Activated CD8-positive, alpha-beta T cell treated with anti-CD3 and anti-CD28 coated beads for 36 hours (primary cell): ENCODE measurements at places on chromosomes 2 and 18.
A peak's percentile ranks its signal among the peaks of the same experiment; 100 is the strongest.

DNA sequence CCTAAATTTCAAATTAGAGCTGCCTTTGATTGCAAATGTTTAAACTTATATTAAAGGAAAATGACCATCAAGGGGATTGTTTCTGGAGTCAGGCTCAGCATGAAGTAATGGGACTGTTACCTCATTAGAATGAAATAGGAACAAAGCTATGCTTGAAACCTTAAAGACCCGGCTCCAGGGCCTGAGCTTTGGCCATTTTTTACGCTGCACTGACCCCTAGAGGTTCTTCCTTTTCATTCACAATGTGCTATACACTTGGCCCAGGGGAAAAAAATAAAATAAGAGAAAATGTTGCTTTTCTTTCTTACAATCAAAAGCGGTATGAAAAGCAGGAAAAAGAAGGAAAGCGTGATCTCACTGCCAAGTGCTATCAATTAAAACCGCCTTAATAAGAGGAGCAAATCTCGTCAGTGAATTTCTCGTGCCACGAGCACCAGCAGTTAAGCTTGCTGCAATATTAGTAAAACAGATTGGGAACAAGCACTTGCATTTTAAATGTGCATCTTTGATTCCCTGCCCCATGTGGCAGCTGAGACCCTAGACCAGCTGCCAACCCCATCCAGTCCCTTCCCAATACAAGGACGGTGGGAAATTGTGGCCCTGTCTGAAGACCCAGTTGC lies 96.6 kb downstream of the MBD2 start:
- no peaks in the 10 kb centered on the region for H3K36me3 ChIP-seq
- no peak overlapping the region for H3K4me3 ChIP-seq
- H3K27me3 ChIP-seq: no peaks in the 10 kb centered on the region
- peak; percentile 44 for DNase-seq

DNA sequence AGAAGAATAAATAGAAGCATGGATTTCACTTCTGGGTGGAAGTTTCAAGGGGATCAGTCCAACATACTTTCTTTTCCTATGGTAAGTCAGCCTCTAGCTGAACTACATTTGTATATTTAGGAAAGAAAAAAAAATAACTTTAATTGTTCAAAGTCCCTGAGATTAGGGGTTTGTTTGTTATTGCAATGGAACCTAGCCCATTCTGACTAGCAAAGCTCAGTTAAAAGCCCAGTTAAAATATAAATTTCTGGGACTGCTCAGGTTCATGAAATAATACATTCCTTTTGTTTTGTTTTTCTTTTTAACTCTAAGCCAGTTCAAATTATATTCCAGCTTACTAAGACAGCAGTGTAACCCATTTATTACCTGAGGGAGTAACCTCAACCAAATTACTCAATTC lies 2069.6 kb upstream of the CELF4 start:
- no peaks in the 10 kb centered on the region for H3K27me3 ChIP-seq
- no peak overlapping the region for H3K4me3 ChIP-seq
- no peak for DNase-seq
- no peaks in the 10 kb centered on the region for H3K4me1 ChIP-seq

DNA sequence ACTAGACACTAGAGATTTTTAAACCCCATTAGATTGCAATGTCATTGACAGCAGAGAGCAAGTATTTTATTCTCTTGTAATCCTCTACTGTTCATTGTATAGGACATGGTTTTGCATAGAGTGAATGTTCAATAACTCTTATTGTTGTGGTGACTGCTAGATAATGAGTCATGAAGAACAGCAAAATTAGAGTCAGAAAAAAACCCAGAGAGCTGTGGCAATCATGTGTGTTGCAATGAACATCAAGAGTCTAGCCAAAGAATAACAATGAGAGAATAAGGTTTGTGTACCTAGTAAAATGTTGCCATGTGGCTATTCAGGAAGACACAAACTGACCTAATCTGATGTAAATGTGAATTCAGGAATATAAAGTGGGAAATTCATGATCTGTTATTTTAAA lies 684.0 kb downstream of the DSC3 start:
- no peaks in the 10 kb centered on the region for H3K27me3 ChIP-seq
- no peaks in the 10 kb centered on the region for H3K4me1 ChIP-seq
- no peak for DNase-seq
- H3K36me3 ChIP-seq: no peaks in the 10 kb centered on the region
- no peak overlapping the region for H3K27ac ChIP-seq
- H3K4me3 ChIP-seq: no peak overlapping the region

DNA sequence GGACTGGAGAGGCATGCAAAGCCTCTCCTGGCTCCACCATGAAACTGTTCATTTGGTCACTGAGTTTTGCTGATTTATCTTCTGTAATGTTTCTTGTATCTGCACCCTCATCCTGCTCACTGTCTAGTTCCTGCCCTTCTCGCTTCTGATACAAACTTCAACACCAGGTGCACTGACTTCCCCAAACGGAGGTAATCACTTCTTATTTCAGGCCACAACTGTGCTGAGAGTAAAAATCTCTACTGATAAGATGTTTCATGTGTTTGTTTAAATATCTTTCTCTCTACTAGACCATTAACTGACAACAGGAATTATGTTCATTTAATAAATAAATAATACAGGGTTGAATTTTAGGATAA lies 10.9 kb upstream of the NT5C1B start:
- no peaks in the 10 kb centered on the region for H3K4me1 ChIP-seq
- no peak overlapping the region for H3K27ac ChIP-seq
- H3K4me3 ChIP-seq: no peak overlapping the region

GRCh38 chr2:226995625-226996041 lies 159.8 kb downstream of the RHBDD1 start:
- H3K27ac ChIP-seq: no peak overlapping the region
- no peak overlapping the region for H3K4me3 ChIP-seq
- H3K4me1 ChIP-seq: peaks cover 5% of the 10 kb centered on the region
- H3K36me3 ChIP-seq: peaks cover 34% of the 10 kb centered on the region
- H3K27me3 ChIP-seq: no peaks in the 10 kb centered on the region
- DNase-seq: peak; percentile 70
